ENCODE measurements at places on chromosomes 2 and 18.

GRCh38 chr18:13558124-13558523, 168.2 kb downstream of the FAM210A start:
- no peak for ATAC-seq

DNA sequence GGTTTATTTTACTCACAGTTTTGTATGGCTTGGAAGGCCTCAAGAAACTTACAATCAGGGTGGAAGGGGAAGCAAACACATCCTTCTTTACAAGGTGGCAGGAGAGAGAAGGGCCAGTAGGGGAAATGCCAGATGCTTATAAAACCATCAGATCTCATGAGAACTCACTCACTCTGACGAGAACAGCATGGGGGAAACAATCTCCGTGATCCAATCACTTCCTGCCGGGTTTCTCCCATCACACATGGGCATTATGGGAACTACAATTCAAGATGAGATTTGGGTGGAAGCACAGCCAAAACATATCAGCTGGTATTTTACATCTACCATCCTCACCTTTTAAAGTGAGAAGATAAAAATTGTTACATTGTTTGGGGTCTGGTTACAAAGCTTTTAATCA, 427.9 kb upstream of the CDH7 start:
- ATAC-seq = no peak

DNA sequence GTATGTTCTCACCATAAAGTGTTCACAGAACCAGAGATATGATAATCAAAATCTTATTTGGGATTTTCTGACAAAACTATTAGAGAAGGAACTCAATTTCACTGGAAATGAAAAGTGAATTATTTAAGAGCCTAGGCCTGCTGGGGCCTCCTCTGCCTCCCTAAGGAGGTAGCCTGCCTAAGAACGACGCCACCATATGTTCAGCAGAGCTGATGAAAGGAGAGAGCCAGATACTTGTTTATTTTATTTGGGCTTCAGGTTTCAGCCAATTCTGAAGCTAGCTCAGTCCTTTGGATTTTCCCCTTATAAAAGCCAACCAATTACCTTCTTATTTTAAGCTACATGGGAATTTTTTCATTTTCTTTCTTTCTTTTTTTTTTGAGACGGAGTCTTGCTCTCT, 433.1 kb upstream of the MAP2 start:
- no peak for ATAC-seq

DNA sequence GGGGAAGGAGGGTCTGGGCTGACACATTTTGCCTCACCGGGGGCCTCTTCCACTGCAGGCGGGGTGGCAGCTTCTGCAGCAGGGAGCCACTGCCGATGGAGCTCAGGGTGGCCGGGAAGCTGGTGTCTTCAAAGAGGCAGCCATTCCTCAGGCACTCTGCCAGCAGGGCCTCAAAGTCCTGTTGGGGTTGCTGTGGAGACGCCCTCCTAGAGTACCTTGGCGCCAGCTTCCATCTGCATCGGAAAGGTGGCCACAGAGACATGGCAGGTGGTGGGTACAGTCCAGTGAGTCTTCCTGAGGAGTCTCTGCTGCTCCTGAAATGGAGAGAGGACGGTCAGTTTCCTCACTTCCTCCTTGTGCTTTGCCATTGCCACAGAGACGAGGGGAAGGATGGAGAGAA, 12.1 kb downstream of the CAPN14 start:
- ATAC-seq = no peak

DNA sequence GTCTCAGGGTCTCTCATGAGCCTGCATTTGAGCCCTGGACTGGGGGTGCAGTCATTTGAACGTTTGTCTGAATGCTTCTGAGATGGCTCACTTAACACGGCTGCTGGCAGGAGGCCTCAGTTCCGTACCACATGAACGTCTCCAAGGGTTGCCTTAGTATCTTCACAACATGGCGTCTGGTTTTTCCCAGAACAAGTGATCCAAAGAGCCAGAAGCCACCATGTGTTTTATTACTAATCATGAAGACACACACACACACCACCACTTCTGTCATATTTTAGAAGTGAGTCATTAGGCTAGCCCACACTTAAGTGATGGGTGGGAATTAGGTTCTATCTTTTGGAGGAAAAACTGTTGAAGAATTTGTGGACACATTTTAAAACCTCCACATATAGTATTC, 15.0 kb upstream of the MYO1B start:
- ATAC-seq = no peak

DNA sequence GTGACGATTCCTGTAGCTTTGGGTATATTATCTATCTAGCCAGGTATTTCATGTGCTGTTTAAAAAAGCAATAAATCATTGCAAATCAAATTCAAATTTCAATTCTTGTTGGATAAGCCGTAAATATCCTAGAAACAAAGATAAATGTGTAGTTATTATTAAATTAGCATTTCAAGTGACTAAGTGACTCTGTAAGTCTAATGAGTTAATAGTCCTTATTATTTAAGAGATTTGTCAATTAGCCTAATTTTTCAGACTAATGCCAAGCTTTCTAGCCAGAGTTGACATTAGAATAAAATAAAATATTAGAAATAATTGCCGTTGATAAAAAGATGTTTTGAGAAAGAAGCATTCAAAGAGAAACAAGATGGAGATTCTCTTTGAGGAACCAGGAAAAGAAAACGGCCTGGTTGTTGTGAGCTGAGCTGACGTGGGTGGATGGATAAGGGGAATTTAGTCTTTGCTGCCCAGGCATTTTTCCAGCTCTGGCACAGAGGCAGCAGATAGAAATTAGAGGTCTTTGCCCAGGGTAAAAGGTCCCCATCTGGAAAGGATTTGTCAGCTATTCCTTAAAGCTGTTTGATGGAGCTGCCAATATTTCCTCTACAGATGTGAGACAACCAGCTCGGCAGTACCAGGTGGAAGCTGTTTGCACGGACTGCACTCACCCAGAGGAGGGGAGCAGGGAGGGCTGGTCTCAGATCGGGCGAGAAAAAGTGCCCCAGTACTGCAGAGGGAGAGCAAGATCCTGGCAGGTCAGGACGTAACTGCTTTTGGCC, 117.3 kb upstream of the SEC11C start:
- ATAC-seq = no peak

DNA sequence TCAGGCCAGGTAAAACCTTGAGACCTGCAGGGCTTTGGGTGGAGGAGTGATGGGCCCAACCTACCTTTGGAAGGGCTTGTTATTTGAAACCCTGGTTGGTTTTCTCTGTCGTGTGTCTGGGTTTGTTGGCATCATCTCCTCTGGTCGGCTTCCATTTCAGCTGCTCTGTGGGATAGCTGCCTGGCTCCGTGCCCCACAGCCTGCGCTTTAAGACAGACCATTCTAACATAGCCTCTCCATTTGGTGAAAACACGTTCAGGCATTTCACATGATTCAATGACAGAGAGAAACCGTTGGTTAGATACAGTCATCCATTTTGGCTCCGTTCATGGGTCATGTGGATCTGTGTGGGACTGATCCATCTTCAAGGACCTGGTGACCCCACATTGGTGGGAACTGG, 37.0 kb upstream of the LYPD6B start:
- no peak for ATAC-seq

GRCh38 chr2:127776122-127776780, 34.7 kb downstream of the WDR33 start:
- ATAC-seq = no peak

DNA sequence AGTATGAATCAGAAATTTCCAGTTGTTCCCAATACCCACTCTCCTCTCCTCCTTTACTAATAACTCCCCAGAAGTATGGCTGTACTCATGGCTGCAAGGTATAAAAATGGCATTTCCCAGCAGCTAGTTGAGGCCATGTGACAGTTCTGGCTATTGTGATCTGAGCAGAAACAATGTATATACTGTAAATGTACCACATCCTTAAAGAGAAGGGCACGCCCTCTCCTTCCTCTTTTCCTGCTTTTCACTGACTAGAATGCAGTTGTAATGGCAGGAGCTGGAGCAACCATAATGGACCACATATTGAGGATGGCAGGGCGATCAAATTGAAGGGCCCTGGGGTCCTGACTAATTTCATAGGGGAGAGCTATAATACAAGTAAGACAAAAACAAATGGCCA, 211.2 kb downstream of the TNS1 start:
- no peak for ATAC-seq

DNA sequence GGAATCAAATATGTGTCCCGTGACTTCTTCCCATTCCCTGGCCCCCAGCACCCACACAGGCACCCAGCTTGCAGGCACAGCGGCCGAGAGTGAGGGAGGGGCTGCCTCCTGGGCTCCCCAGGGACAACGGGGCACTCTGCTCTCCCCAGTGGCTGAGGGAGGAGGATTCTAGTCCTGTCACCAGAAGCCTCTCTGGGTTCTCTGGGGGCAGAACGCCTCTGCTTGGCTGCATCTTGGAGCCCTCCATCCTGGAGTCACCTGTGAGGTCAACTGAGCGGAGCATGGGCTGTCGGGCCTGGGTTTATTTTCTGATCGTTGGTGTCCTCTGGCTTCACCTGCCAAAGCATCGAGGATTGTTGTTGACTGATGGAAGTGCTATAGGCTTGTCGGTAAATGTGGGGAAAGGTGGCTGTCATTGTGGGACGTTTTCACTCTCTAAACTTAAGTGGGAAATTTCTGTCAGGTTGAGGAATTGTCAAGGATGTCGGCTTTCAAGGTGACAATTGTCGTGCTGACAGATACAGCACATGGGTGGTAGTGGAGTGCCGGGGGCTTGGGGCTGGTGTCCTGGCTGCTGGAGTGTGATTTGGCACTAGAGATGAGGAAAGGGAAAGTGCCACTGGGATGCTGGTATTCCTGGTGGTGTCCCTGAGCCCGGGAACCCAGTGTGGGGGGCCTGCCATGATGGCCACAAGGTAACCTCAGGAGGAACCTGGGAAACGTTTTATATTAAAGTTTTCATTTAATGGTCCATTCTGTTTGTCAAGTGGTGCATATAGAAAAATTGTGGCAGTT, 13.6 kb downstream of the SH3RF3 start:
- no peak for ATAC-seq

- no peak for ATAC-seq
Measured at GRCh38 chr2:28623582-28624405, 127.8 kb upstream of the PPP1CB start.

GRCh38 chr2:47867205-47867604, 39.1 kb downstream of the FBXO11 start:
- ATAC-seq = no peak
